ENCODE measurements at places on chromosomes 16 and 17.
A peak's percentile ranks its signal among the peaks of the same experiment; 100 is the strongest.

DNA sequence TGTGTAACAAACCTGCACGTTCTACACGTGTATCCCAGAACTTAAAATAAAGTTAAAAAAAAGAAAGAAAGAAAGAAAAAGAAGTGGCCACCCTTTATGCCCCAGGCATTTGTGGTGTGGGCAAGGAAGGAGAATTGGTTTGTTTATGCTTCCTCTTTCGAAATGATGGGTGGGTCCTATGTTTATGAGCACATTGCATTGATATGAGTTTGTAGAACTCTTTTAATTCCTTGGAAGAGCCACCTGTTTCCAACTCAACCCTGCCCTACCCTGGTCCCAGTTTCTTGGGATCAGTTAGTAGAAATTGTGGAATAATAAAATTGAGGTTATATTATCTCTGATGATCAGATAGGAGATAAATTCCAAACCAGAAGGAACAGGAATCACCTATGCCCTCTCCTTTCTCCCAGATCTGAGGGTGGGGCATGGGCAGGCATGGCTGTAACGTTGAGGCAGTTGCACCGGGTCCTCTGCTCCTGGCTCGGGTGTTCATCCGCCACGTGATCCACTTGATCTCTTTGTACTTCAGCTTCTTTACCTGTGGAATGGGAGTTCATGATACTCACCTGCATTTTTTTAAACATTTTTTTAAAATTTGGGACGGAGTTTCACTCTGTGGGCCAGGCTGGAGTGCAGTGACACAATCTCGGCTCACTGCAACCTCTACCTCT is 15.9 kb downstream of the CHAD start:
- DNase-seq: peak; percentile 31

GRCh38 chr16:78421181-78421708 is 321.8 kb downstream of the WWOX start:
- DNase-seq: no peak

DNA sequence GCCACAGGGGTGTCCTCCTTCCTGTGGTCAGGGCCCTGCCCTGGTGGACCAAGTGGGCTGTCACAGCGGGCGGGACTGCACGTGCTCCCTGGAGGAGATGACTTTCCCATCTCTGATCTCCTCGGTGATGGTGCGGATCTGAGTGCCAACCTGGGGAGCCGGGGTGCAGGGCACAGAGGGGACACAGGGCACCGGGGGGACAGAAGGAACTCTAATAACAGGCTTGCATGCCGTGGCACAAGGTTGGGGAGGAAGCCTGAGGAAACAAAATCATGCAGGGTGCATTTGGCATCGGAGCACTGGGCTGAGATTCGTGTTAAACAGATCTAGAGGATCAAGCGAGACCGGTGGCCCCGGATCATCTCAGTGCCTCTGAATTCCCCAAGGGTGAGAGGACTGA is 3.4 kb downstream of the KRT36 start:
- DNase-seq: no peak

GRCh38 chr17:14715561-14715960 is 414.7 kb downstream of the HS3ST3B1 start:
- peak; percentile 8 for DNase-seq

DNA sequence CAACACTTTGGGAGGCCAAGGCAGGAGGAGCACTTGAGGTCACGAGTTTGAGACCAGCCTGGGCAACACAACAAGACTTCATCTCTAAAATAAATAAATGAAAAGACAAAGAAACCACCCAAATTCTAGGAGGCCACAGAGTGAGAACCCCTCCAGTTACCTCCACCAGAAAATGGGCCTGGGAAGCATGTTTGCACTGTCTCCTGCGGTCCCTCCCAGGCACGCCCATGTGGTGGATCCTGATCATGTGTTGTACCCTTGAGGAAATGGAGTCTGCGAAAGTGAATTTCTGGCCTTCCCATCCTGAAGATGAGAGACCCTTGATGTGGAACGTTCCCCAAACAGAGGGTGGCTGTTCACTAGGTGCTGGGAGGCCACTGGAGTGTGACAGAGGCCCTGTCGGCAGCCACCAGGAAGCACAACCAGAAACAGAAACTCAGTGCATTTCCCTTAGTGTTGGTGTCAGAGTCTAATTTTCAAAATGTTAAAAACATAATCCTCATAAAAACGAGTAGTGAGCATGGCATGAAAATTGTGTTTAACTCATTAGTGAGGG is 19.2 kb upstream of the USP22 start:
- no peak for DNase-seq

GRCh38 chr16:13471036-13471435 is 448.9 kb upstream of the ERCC4 start:
- no peak for DNase-seq

DNA sequence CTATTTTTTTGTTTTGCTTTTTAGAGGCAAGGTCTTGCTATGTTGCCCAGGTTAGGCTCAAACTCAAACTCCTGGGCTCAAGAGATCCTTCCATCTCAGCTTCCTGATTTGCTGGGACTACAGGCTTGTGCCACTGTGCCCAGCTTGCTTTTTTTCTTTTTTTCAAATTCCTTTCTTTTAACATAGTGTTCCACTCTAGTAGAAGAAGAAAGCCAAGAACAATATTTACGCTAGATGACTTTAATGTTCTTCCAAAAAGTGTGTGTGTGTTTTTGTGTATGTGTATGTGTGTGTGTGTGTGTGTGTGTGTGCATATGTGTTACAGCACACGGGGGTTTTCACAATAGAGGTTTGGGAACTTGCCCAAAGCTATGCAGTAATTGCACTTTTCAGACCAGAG is 10.7 kb upstream of the UMOD start:
- DNase-seq: no peak

GRCh38 chr17:81440051-81440471 is 44.8 kb downstream of the BAHCC1 start:
- DNase-seq: no peak

DNA sequence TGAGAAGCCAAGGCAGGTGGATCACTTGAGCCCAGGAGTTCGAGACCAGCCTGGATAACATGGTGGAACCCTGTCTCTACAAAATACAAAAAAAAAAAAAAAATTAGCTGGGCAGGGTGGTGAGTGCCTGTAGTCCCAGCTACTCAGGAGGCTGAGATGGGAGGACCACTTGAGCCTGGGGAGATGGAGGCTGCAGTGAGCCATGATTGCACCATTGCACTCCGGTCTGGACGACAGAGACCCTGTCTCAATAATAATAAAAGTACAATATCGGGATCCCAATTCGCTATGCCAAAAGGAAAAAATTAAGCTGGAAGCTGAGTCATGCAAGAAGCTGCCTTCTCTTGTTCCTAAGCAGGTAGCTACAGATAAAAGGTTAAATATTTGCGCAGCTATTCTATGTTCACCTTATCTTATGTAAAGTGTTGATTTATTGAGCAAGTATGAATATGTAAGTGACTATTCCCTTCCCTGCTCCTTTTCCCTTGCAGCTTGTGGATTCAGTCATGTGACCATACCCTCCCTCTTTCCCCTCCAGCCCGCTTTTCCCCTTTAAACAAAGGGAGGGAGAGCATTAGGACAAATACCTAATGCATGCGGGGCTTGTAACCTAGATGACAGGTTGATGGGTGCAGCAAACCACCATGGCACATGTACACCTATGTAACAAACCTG is 112.0 kb downstream of the LITAF start:
- no peak for DNase-seq

- no peak for DNase-seq
Observed at GRCh38 chr16:22014271-22014873, 6.5 kb downstream of the MOSMO start.

DNA sequence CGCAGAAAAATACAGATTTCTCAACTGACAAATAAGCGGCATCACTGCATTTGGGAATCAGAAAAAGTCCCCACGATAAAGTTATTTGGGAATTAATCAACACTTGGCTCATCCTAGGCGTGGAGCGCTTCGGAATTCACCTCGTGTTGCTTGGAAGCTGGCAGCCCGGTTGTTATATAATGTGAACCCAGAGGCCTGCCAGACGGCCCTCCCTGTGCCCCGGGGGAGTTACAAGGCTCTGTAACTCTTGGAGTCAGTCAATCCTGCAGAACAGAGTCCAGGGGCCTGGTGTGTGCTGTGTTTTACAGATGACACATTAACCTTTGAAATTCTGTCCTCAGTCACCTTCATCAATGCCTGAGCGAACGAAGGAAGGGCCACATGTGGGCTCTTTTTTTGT is 111.1 kb downstream of the PITPNC1 start:
- no peak for DNase-seq

GRCh38 chr17:37219876-37220606 is 155.7 kb upstream of the C17orf78 start:
- peak; percentile 52 for DNase-seq

- DNase-seq: no peak
Observed at GRCh38 chr16:392450-393030, 4.5 kb upstream of the NME4 start.

DNA sequence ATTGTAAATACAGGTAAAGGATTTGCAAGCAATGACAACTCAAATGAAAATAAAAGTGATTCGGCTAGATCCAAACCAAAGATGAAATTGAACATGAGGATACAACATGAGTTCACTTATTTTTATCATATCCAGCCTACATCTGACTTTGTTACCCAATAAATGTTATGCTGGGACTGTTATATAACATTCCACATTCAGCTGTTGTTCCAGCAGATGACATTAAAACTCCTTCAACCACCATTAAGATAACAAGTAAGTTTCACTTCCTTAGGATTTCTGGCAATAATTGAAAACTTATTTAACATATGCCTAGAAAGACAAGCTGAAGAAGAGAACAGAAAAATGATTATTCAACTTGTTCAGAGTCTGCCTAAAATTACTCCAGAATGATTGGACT is 729.4 kb downstream of the CDH11 start:
- DNase-seq: no peak

DNA sequence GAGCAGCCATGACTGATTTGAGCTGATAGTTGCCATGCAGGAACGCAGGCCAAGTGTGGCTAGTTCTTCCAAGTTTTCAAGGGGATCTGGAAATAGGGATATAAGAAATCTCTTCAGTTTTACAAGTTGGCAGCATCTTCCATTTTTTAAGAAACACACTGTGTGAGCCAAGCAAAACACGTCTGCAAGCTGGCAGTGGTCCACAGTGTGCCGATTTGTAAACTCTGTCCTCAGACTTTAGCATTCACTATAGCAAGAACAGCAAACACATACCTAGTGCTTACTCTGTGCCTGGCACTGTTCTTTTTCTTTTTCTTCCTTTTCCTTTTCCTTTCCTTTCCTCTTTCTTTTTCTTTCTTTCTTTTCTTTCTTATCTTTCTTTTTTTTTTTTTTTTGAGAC is 2.9 kb downstream of the ORAI3 start:
- no peak for DNase-seq

GRCh38 chr17:10789694-10790271 is 14.1 kb downstream of the TMEM238L start:
- no peak for DNase-seq

- no peak for DNase-seq
Observed at GRCh38 chr17:74394275-74394950, 27.1 kb downstream of the GPR142 start.

DNA sequence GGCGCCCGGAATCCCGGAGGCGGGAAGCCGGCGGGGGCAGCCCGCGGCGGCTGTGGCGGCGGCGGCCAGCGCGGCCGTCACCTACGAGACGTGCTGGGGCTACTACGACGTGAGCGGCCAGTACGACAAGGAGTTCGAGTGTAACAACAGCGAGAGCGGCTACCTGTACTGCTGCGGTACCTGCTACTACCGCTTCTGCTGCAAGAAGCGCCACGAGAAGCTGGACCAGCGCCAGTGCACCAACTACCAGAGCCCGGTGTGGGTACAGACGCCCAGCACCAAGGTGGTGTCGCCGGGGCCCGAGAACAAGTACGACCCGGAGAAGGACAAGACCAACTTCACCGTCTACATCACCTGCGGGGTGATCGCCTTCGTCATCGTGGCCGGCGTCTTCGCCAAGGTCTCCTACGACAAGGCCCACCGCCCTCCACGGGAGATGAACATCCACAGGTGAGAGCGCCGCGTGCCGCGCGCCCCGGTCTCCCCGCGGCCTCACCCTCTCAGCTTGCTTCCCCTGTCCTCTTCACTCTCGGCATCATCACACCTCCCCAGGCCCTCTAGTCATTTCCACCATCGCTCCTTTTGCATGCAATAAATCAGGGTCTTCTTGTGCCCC is 706 bp downstream of the SHISA6 start:
- DNase-seq: no peak

- no peak for DNase-seq
Observed at GRCh38 chr16:57619606-57620334, 8.7 kb upstream of the ADGRG1 start.

DNA sequence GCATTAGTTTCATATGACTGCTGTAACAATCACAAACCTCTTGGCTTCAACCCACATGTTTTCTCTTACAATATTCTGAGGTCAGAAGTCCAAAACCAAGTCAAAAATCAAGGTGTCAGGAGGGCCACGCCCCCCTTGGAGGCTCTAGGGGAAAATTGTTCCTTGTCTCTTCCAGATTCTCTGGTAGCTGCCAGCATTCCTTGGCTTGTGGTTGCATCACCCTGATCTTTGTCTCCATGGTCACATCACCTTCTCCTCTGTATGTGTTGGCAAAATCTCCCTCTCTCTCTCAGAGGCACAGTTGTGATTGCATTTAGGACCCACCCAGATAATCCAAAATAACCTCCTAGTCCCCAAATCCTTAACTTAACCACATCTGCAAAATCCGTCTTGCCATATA is 105.8 kb downstream of the GAS7 start:
- no peak for DNase-seq

GRCh38 chr16:57167538-57167937 is 18.3 kb downstream of the PSME3IP1 start:
- DNase-seq: no peak

- no peak for DNase-seq
Observed at GRCh38 chr16:64712026-64712425, 409.8 kb downstream of the CDH11 start.

Measured in amniotic epithelial cell (primary cell).